Pulmonary artery endothelial cell (primary cell): ENCODE measurements at places on chromosomes 1 and 21.

DNA sequence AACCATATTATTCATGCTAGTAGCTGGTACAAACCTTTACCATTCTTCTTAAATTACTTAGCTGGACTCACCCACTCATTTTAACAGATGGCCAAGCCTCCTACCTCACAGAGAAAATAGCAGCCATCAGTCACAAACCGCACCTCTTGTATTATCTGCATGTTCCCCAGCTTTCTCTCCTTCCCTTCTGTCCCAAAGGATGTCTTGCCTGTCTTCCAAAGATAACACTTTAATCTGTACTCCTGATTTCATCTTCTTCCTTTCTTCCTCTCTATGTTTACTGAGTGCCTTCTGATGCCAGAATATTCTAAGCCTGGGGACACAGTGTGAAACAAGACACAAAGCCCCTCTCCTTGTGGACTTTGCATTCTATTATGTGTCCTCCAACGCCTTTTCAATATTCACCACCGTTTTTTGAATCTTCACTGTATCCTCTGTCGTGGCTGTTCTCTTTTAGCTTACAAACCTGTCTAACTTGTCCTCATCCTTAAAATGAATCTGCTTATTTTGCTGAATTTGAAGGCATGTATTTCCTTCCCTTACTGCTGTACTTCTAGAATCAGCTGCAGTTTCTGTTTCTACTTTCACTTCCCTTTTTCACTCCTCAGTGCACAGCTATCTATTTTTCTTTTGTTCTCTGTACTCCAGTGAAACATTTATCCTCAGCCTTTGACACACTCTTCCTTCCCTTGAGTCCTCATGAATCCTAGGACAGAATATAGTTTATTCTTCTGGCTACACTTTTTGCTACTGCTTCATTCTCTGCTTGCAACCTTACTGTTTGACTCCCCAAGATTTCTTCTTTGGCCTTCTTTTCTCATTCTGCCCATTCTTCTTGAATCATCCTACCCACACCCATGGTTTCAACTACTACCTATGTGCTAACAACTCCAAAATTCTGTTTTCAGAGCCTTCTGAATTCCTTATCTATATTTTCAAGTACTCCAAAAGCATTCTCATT, 216.9 kb upstream of the SAMSN1 start:
- no peak for DNase-seq

- DNase-seq: no peak
Observed at GRCh38 chr1:15882665-15883064, 35.2 kb downstream of the SPEN start.

DNA sequence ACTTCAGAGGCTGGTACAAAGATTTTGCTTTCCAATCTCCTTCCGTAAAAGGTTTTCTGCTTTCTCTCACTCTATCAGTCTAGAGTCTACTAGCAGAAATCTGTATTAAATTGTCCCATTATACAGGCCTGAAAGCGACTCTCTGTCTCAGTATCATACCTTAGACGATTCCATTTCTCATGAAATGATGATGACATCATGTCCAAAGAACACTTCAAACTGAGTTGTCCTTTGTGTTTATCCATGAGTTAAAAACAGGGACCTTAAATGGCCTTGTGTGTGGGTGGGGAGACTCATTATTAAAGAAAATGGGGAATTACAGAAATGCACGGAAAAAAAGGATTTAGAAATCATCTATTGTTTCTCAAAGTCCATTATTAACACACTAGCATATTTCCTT, 21.0 kb upstream of the SLC44A3 start:
- no peak for DNase-seq

DNA sequence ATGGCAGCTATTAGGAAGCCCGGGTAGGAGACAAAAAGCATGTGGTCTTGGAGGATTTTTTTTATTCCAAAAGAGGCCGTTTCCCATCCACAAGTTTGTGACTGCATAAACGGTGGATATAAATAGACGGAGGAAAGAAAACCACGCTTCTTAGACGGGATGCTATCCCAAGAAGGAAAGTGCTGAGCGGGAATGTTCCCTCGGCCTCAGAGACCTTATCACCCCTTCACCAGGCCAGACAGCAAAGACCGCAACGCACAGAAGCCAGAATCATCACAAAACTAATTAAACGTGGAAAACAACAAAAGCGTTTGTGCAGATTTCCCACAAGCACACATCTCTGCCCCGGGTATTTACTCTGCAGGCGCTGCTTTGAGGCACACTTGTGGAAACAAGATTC, 43.2 kb downstream of the HLCS start:
- no peak for DNase-seq

DNA sequence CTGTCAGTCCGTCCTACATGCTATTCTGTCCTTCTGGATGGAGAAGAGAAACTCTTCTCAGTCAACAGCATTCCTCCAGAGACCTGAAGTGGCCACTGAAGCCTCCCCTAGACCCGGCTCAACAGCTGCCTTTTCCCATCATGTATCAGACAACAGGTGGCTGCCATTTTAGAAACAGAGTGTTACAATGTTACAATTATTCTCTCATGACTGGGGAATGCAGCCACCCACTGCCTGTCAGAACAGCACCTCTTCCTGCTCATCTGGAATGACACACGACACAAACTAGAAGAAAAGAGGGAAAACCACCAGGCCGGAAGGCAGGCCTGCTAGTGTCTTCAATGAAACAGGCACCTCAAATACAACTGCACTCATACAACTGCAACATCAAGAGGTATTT, 105.3 kb downstream of the PGBD5 start:
- no peak for DNase-seq

- DNase-seq: no peak
Observed at GRCh38 chr1:3984586-3984985, 84.5 kb upstream of the C1orf174 start.

DNA sequence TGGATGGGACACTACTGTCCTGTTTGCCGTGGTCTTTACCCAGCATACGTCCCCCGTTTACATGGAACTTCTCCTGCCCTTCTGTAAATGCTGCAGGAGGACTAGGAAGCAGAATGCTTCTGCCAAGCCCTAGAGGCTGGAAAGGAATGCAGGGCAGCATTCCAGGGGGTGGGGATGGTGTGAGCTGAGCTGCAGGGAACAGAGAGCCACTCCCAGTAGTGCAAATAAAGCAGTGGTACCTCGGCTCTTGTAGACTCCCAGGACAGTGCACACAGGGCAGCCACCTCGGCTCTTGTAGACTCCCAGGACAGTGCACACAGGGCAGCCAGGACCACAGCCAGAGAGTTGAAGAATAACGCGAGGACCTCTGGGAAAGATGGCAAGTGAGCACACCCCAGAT, 35.4 kb downstream of the PTPRU start:
- DNase-seq: no peak

DNA sequence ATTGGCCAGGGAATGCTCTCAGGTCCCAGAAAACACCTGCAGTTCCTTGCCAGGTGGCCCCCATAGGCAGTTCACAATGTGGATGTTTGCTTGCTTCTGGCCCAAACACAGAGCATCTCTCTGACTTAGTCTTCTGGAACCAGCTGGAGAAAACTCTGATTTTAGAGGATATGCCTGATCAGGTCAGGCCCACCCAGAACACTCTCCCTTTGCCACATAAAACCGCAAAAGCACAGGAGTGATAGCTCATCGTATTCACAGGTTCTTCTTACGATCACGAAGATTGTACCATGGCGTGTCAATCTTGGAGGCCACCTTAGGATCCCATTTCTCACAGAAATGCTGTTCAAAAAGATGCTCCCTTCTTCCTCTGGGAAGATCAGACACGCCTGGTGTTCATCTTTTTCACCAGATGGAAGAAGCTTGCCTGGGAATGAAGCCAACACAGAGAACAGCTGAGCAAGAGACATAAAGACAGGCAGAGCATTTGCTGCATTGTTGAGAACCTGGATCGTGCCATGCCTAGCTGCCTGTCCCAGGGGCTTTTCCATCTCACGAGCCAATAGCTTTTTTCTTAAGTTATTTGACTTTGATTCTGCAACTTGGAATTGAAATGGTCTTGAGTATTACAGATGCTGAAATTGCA, 11.6 kb upstream of the CD247 start:
- DNase-seq: no peak

DNA sequence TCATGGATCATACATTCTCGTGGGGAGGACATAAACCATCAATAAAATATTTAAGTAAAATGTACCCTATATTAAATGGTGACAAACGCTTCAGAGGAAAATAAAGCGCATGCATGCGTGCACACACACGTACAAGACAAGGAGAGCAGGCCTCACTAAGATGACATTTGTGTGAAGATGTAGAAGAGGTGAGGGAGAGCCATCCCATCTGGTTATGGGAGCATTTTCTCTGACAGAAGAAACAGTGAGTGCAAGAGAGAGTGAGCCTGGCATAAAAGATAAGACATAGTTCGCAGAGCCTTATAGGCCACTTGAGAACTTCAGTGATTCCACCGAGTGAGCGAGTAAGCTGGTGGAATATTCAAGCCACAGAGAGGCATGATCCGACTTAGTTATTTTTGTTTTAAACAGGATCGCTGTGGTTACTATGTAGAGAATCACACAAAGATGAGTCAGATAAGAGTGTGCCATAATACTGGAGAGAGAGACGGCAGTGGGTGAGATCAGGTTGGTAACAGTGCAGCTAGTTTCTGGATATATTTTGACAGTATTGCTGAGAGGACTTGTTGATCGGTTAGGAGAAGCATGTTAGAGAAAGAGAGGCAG, 624.2 kb downstream of the PLPP3 start:
- DNase-seq: no peak

- DNase-seq: no peak
Observed at GRCh38 chr21:46111857-46112724, 14.2 kb downstream of the COL6A2 start.

DNA sequence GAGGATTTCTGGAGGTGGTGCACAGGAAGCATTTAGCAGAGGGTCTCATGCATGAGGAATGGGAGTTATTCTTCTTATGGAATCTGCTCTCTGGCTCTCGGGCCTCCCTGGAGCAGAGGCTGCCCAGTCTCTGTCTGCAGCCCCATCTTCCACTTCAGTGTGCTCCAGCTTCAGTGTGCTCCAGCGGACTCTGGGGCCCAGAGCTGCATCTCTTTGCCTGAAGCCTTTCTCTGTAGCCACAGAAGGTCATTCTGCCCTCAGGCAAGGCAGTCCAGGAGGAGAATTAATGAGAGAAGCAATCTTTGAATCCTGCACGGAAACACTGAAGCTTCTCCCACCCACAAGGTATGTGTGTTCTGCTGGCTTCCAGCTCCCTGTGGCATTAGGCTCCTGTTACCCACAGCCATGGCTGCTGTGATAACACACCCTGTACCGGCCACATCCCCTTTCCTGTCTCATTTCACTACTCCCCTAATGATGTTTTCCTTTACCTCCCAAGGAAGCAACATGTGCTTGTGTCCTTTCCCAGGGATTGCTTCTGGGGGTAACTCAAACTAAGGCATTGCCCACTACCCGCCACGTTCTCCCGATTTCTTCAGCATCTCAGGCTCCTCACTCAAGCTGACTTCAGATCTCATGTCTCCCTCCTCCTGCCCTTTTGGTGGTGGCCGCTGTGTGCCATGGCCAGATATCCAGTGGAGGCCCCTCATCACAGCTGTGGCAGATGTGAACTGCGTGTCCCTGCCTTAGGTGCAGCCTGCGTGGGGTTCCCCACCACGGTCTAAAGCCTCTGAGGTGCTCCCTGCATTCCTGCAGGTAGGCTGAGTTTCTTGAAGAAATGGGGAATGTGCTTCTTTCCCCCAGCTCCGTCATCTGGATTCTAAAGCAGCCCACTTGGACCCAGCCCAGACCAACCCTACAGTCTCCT, 181.2 kb upstream of the GALNT2 start:
- DNase-seq: no peak

- no peak for DNase-seq
Observed at GRCh38 chr1:85093644-85094043, 45.3 kb upstream of the MCOLN3 start.

- no peak for DNase-seq
Observed at GRCh38 chr1:54361342-54361741, 44.9 kb downstream of the SSBP3 start.

GRCh38 chr1:13967707-13968106, 267.7 kb downstream of the PRDM2 start:
- DNase-seq: no peak

GRCh38 chr1:35577071-35577998, 4.2 kb downstream of the TFAP2E start:
- DNase-seq: no peak

DNA sequence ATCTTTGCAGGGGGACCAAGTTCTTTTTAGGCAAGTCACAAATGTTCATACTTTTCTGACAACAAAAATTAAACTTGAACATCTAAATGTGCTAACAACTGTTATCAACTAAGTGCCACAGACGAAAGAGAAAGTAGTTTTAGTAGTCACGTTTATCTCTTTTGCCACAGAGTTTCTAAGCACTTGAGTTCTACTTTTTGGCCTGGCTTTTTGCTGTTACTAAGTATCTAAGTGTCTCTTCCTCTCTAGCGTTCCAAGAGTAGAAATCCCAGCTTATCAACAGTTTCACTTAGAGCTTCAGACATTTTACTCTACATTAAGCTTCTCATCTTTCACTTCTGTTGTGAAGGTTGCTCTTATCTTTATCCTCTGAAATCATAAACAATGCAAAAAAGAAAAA, 34.2 kb downstream of the GATAD2B start:
- DNase-seq: no peak

- DNase-seq: no peak
Observed at GRCh38 chr1:226882187-226882586, 11.8 kb downstream of the PSEN2 start.

DNA sequence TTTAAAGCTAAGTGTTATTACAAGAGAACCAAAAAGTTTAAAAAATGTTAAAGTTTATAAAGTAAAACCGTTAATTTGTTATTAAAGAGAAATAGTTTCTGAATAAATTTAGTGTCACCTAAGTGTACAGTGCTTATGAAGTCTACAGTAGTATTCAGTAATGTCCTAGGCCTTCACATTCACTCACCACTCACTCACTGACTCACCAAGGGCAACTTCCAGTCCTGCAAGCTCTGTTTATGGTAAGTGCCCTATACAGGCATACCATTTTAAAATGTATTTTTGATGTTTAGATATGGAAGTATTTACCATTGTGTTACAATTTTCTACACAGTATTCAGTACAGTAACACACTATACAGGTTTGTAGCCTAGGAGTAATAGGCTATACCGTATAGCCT, 60.1 kb upstream of the GCLM start:
- DNase-seq: no peak

DNA sequence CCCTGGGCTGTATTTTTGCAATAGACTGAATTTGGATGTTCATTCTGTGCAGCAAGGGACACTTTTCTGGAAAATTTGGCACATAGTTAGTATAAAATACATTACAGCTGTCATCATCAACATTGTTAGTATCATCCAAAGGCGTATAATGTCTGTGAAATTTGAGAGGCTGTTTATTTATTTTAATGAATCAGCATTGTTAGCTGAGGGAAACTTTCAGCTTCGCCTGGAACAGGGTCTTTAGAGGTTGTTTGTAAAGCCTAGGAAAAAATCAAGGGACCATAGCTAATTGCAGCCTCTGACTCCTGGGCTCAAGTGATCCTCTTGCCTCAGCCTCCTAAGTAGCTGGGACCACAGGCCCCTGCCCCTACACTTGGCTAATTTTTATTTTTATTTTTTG, 106.8 kb upstream of the USP24 start:
- DNase-seq: no peak

GRCh38 chr1:4745560-4745959, 91.2 kb downstream of the AJAP1 start:
- no peak for DNase-seq

GRCh38 chr1:240151136-240151735, 59.6 kb downstream of the FMN2 start:
- no peak for DNase-seq

- no peak for DNase-seq
Observed at GRCh38 chr1:17400725-17401341, 28.8 kb downstream of the PADI6 start.
